ENCODE measurements at places on chromosomes 1 and 21. TPM values are rescaled to one million over a fixed set of nuclear protein-coding genes. Genes with fewer than 3 reads are reported as not detected.

The IRF6 gene
- total RNA-seq = 0.42 TPM

The CELA3B gene
- not detected for total RNA-seq

The FAM151A gene
- total RNA-seq = not detected

DNA sequence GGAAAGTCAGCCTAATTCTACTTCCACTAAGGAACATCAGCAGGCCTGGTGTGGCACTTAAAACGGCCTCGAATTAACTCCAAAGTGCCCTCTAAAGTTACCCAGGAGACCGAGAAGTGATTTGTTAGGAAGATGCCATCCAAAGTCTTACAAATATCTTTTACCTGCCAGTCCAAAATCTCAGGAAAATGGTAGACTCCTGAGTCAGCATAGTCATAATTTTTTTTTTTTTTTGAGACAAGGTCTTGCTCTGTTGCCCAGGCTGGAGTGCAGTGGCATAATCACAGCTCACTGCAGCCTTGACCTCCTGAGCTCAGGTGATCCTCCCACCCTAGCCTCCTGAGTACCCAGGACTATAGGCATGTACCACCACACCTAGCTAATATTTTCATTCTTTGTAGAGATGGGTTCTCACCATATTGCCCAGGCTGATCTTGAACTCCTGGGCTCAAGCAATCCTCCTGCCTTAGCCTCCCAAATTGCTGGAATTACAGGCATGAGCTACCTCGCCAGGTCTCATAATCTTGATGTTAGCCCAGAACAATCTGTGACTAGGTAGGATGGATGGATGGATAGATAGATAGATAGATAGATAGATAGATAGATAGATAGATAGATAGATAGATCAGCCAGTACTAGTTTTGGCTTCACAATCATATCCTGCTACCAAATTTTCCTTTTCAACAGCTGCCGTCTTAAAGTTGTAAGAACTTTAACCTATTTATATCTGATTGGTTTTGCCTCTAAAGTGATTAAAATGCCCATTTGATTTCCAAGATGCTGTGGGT lies 25.3 kb upstream of the PPP2R5A start:
- no peak overlapping the region for H3K27ac ChIP-seq
- H3K27me3 ChIP-seq = no peaks in the 10 kb centered on the region
- no peak overlapping the region for H3K4me3 ChIP-seq
- no peaks in the 10 kb centered on the region for H3K4me1 ChIP-seq
- no peaks in the 10 kb centered on the region for H3K36me3 ChIP-seq

- no peaks in the 10 kb centered on the region for H3K27me3 ChIP-seq
- H3K4me3 ChIP-seq = no peak overlapping the region
- no peaks in the 10 kb centered on the region for H3K36me3 ChIP-seq
- H3K27ac ChIP-seq = no peak overlapping the region
Observed at GRCh38 chr1:95716097-95716496, 482.1 kb downstream of the RWDD3 start.

The FLG2 gene
- total RNA-seq = not detected
